ENCODE measurements at places on chromosomes 2 and 18.

GRCh38 chr2:15735484-15736326 is 144.0 kb downstream of the DDX1 start:
- DNase-seq, result no peak

- DNase-seq, result no peak
Observed at GRCh38 chr2:205364261-205364660, 318.0 kb upstream of the NRP2 start.

DNA sequence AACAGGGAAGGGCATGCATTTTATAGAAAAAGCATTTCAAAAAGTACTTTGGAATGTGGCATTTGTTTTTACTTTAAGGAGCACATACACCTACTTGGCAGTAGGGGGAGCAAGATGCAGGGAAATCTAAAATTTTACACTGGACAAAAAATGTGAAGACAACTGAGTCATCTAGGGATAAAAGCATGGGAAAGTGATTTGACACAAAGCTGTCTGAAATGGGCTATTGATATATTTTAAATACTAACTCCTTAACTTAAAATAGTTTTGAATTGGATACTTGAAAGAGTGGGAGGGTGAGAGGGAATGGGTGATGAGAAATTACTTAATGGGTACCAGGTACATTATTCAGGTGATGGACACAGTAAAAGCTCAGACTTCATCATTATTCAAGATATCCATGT is 15.8 kb downstream of the TMEM200C start:
- DNase-seq, result peak; percentile 37

DNA sequence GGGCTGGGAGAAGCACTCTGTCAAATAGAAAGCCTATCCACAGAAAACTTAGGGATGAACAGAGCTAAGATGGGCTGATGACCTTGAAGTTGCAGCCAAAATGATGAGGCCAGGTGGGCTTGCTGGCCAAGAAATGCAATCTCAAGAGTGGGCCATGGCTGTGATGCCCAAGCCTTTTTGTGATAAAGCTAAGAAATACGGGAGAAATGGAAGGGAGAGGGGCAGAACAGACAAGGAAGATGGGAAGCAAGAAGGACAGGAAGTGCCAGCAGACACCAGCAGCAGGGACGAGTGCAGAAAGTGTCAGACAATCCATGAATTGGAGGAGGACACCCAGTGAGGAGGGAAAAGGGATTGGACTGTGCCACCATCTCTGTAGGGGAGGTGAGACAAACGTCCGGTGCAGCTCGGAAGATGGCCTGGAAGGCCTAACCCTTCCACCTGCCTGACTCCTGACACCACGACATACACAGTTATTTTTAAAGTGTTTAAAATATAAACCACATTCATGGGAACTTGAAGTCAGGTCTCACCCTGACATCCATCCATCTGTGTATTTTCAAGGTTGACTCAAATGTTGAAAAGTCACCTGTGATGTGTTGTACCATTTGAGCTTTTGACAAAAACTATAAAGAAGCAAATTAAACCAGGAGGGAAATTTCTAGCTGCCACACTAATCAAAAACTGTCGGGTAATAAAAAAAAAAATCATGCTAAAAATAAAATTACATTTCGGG is 105.5 kb downstream of the BCL2 start:
- no peak for DNase-seq

- DNase-seq, result no peak
Observed at GRCh38 chr18:58793361-58793760, 71.3 kb upstream of the ZNF532 start.

- DNase-seq, result no peak
Observed at GRCh38 chr18:52394602-52395001, 54.6 kb downstream of the DCC start.

DNA sequence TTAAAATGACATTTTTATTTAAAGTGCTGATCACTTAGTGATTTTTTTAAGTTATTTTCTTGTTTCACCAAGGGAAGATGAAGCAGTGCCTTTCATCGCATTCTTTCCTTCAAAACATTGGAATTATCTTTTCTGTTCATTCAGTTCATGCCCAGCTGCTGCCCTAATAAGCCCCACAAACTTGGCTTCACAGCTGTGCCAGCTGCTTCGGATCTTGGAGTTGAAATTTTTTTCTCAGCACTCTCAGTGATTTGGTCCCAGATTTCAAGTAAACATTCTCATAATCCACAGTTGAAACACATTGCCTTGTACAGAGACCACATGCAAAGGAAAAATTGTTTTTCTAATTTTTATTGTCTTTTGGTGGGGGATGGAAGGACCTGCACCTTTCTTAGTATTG is 353.3 kb upstream of the LRP1B start:
- no peak for DNase-seq

DNA sequence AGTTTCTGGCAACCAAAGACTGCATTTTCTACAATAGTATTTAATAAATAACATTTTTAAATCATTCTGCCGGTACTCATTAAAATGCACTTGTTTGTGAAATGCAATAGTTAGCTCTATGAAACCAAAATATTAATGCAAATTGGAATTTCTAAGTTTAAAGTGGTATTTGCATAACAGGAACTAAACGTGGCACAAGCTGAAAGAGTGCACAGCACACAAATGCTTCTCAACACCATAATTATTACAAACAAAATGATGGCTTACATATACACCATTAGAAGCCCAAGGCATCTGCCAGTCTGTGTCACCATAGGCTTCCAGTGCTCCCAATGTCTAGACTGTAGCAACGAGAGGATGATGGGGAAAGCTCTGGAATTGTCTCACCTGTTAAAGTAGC is 280.5 kb downstream of the TCF4 start:
- DNase-seq, result no peak

DNA sequence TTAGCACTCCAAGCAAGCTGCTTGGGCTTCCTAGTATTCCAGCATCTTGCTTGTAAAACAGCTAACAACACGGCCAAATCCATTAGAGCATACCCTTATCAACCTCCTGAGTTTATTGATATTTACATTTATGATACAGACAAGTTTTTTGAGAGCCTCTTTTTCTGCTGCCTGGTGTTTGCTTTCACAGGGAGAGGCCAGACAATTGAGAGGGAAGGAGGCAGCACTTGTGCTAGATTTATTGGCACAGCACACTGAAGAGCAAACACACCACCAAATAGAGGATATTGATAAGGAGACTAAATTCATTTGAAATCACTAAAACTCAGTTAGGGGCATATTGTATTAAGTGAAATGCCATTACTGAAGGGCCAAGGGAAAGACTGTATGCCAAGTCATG is 1142.3 kb upstream of the FANCL start:
- DNase-seq, result no peak

GRCh38 chr2:88188748-88189147 is 18.6 kb downstream of the THNSL2 start:
- DNase-seq, result no peak

GRCh38 chr2:236823041-236823629 is 253.5 kb downstream of the ACKR3 start:
- no peak for DNase-seq

GRCh38 chr2:223797811-223798721 is 39.3 kb downstream of the AP1S3 start:
- peak; percentile 45 for DNase-seq

DNA sequence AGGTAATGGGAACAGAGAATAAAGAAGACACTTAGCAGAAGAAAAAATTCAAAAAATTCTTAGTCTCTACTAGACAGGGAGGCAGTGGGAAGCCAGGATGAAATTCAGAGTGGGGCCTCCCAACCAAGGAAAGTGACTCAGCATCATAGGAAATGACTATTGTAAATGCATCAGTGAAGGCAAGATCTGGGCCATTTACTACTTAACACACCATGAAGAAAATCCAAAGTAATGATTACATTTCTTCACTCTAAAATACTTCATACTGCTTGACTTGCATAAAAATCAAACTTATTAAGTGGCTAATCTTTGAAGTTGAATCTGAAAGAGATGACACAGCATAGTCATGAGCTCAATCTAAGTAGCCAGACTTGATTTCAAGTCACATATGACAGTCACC is 405.8 kb upstream of the SLC39A10 start:
- no peak for DNase-seq

DNA sequence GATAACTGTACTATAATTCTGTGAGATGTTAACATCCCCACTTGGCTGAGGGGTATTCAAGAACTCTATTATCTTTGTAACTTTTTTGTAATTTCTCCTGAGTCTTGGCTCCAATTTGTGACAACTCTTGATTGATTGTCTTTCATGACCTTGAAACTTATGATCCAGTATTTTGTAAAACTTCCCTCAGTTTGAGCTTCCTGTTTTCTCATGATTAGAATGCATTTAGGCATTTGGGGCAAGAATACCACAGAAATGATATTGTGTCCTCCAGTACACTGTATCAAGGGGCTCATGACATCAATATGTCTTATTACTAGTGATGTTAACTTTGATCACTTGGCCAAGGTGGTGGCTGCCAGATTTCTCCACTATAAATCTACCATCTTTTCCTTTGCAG is 37.4 kb downstream of the PNO1 start:
- no peak for DNase-seq

- no peak for DNase-seq
Observed at GRCh38 chr2:242011167-242011513, 141.6 kb downstream of the RTP5 start.

GRCh38 chr2:192194866-192195547 is at the start of gene TMEFF2:
Gene TMEFF2 (minus strand): TSS chr2:192194933. CDS start chr2:192194524, 409 bp downstream.
- peak; percentile 99 for DNase-seq

- DNase-seq, result no peak
Observed at GRCh38 chr2:113760400-113760799, 4.0 kb upstream of the SLC35F5 start.

DNA sequence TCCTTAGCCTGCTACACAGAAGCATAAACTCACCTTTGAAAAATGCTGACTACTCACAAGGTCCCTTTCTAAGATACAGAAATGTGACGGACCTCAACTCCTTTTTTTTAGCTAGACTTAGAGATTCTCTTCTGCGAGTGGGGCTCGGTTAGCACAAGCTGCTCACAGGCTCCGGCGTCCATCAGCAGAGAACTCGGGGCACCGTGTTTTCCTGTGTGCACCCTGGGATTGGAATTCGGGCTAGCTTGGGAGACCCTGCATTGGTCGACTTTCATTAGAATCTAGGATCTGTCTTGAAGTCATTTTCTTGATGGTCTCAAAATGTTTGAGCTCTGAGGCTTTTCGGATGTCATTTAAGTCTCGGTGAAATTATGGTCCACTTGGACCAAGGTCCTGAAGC is 191.2 kb downstream of the GBX2 start:
- no peak for DNase-seq

- DNase-seq, result no peak
Observed at GRCh38 chr2:236702657-236703372, 133.2 kb downstream of the ACKR3 start.

DNA sequence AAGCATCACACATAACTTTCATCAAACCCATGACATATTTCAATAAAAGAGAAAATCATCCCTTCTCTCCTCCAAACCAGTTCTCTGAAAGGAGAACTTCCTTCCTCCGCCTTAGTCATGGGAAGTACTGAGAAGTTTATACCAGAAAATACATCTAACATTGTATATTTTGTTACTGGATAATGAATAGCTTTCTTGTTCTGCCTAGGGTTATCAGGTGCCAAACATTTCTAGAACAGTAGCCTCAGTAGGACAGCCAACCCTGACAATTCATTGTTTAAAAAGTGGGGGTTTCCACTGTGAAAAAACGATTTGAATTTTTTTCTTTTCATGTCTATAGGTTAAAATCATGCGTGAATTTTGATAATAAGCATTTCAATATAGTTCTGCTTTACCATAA is 16.0 kb upstream of the DAW1 start:
- DNase-seq, result peak; percentile 31

- DNase-seq, result no peak
Observed at GRCh38 chr2:152565884-152566727, 151.2 kb downstream of the PRPF40A start.
